ENCODE measurements at places on chromosomes 6 and 20. TPM values are rescaled to one million over a fixed set of nuclear protein-coding genes. Genes with fewer than 3 reads are reported as not detected.

The CLPSL1 gene
- polyA plus RNA-seq = not detected

The MAP7 gene
- 32.4 TPM for polyA plus RNA-seq

DNA sequence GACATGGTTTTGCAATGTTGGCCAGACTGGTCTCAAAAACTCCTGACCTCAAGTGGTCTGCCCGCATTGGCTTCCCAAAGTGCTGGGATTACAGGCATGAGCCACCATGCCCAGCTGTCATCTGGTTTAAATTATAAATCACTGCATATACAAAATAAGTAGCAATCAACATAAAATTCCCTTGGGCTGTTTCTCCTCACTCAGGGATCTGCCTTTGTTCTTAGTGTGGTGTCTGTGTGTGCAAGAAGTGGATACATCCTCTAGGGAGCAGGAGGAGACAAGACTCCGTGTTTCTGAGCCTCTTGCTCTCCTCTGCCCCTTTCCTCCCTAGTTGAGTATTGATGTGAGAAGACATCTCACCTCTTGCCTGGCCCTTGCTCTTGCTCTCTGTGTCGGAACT, 65.2 kb upstream of the ADGRF4 start:
- no peak for DNase-seq

The IRF4 gene
- polyA plus RNA-seq = 0.30 TPM

- no peak for DNase-seq
These were observed 160.0 kb downstream of the PKHD1 start for GRCh38 chr6:51927450-51927849.
